RPMI7951 (cell line): ENCODE measurements at places on chromosomes 11 and 22. TPM values are rescaled to one million over a fixed set of nuclear protein-coding genes. Genes with fewer than 3 reads are reported as not detected.

DNA sequence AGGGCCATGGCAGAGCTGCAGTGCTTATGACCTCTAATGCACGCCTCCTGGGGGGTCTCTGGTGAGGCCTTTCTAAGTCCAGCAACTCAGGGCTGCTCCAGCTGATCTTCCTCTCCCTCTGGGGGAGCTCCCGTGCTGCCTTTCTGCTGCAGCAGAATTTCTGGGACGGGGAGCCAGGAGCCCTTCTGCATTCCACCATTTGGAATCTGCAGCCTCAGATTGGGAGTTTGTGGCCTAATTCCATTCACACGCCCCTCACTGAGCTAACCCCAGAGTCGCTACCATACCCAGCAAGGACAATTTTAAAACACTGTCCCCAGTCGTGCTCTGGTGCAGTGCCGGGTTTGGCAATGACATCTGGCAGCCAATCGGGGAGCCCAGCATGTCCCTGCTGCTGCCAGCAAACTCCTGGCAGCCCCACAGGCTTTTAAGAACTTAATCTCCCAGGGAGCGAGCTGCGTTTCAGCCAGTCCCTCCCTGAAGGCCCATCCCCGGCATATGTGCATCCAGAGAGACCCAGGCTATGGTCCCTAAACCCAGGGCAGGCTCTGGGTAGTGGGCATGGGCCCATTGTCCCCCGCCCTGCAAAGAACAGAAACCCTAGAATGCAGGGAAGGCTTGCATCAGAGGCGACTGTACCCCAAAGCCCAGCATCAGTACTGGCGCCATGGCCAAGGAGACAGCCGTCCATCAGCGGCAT, 4.7 kb downstream of the SHANK2 start:
- no peak for DNase-seq

DNA sequence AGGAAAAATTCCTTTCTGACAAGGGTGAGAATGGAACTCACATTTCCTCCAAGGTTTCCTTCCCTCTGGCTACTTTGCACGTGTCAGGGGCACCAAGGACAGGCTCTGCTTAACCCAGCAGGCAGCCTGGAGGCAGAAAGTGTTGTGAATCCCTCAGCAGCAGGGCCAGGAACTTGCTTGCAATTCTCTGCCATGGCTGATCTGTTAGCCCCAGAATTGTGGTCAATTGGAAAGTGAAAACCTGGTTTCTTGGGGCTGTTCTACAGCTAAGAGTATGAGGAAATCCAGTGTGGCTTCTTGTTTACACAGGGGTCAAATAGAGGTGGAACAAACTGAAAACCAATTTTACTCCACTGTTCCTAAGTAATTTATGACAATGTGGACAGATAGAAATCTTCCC, 38.3 kb upstream of the CEP295 start:
- DNase-seq = peak; percentile 3

GRCh38 chr11:77783025-77783424, 37.5 kb downstream of the RSF1 start:
- no peak for DNase-seq

GRCh38 chr22:26399289-26399688, 29.8 kb upstream of the ASPHD2 start:
- no peak for DNase-seq

DNA sequence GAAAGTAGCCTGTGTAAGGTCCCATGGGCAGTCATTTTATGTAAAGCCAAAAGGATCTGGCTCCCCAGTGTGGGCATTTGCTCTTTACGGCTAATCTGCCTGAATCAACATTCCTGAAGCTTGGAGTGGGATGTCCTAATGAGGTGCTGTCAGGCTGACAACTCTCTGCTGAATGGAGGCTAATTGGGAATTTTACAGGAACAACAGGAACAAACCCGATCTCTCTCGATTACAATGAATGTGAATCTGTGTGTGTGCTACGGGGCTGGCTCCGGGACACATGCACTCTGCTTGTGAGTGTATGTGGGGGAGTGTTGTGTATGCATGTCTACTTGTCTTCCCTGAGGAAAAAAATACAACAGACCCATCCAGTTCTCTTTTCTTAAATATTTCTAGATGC, 415.2 kb downstream of the TENM4 start:
- DNase-seq = no peak

DNA sequence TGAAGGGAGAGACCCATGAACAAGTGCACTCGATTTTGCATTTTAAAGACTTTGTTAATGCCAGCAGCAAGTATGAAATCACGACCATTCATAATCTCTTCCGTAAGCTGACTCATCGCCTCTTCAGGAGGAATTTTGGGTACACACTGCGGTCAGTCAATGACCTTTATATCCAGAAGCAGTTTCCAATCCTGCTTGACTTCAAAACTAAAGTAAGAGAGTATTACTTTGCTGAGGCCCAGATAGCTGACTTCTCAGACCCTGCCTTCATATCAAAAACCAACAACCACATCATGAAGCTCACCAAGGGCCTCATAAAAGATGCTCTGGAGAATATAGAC, 5.9 kb downstream of the SERPIND1 start:
- DNase-seq = peak; percentile 24

GRCh38 chr22:45916515-45916914, 60.4 kb downstream of the WNT7B start:
- DNase-seq = peak; percentile 77

DNA sequence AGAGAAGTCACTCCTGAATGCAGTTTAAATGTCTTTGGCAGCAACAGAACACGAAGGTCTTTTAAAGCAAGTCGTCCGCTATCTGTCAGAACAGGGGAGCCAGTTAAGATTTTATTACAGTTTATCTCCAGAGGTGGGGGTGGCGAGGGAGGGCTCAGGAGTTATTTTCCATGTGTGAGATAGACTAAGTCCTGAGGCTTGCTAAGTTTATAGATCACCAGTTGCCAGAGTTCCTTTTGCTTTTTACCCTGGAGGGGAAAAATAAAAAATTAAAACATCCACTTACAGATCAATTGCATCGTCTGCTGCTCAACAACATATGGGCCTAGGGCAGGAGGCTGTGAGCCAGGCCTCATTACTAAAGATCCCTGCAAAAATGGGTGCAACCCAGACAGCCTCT, 90.7 kb downstream of the SNX19 start:
- DNase-seq = no peak

DNA sequence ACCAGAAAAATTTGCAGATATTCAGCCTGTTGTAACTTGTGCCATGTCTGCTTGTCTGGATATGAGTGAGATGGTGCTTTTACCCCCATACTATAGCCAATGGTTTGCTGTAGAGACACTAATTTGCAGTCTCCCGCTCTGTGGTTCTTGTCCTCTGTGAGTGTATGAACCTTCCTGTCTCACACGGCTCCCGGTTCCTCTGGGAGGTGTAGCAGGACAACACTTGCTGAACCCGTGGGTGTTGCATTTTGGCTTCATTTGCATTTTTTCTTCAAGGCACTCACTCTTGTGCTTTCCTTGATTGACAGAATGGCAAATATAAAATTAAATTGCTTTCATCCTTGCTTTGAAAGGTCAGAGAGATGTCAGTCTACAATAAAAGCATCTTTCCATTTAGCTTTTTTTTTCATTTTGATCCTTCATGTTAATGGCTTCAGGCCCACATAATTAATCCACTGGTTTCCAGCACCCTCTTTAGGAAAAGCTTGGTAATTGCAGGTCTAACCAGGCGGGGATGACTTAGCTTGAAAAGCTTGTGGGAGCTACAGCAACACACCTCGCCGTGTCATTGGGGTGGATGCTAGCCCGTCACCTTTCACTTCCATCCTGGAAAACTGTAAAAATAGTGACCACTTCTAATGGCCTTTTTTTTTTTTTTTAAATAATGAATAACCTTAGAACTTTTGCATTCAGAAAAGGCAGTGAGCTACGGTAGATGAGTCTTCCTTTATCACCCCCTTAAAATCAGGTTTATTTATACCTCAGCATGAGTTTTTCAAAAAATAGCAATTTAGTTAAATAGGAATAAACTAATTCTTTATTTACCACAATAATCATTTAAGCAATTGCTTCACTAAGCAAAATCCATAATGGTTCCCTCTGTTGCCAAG, 27.4 kb upstream of the ST14 start:
- peak; percentile 65 for DNase-seq

GRCh38 chr11:110410651-110411050, 19.1 kb upstream of the FDX1 start:
- no peak for DNase-seq

DNA sequence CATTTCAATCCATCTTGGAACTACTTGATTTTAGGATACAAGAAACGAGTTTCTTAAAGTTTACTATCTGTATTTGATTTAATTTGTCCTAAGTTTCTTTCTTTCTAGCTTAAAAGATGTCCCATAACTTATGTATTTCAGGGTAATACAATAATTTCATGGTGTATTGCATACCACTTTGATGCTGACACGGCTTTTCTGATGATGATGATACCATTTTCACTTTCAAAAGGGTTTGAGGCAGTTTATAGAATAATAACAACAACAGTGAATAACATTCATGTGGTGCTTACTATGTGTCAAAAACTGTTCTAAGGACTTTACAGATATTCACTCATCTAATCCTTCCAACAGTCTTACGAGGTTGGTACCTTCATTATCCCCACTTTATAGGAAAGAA, 33.2 kb upstream of the POU2AF1 start:
- DNase-seq = no peak

Gene MMP27
- not detected in 2 replicates for total RNA-seq

Gene MICAL2
- 58.6 TPM in 2 replicates for total RNA-seq

Gene CATSPER1
- total RNA-seq = 0.20 and 0.36 TPM in 2 replicates
